Breast epithelium (tissue), 4 donors: ENCODE measurements at places on chromosomes 6 and 20. TPM values are rescaled to one million over a fixed set of nuclear protein-coding genes. Genes with fewer than 3 reads are reported as not detected.

The KHDC1 gene
- total RNA-seq: 0.32 TPM

The TENT5A gene
- 25.9 TPM for total RNA-seq

DNA sequence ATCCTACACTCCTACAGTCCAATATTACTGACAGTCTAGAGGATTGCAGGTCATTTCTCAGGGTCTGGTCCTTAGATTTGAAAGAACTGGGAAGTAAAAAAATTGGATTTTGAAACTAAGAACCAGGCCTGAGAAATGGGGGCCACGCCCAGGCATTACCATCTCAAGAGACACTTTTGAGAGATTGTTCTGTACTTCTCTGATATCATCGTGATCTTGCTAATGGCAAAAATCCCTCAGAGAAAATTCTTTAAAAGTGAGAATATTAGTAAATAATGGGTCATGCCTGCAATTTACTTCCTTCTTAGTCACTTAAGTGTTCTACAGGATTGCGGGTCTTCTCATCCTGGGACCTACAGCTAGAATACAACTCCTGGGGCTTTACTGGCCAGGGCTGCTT is 42.0 kb upstream of the HIVEP1 start:
- H3K4me1 ChIP-seq: no peaks in the 10 kb centered on the region
- H3K4me3 ChIP-seq: no peak overlapping the region
- DNase-seq: no peak
- no peaks in the 10 kb centered on the region for H3K36me3 ChIP-seq
- no peaks in the 10 kb centered on the region for H3K27me3 ChIP-seq
- no peak overlapping the region for H3K27ac ChIP-seq

The ID1 gene
- 156 TPM for total RNA-seq

The LST1 gene
- total RNA-seq: 9.8 TPM

DNA sequence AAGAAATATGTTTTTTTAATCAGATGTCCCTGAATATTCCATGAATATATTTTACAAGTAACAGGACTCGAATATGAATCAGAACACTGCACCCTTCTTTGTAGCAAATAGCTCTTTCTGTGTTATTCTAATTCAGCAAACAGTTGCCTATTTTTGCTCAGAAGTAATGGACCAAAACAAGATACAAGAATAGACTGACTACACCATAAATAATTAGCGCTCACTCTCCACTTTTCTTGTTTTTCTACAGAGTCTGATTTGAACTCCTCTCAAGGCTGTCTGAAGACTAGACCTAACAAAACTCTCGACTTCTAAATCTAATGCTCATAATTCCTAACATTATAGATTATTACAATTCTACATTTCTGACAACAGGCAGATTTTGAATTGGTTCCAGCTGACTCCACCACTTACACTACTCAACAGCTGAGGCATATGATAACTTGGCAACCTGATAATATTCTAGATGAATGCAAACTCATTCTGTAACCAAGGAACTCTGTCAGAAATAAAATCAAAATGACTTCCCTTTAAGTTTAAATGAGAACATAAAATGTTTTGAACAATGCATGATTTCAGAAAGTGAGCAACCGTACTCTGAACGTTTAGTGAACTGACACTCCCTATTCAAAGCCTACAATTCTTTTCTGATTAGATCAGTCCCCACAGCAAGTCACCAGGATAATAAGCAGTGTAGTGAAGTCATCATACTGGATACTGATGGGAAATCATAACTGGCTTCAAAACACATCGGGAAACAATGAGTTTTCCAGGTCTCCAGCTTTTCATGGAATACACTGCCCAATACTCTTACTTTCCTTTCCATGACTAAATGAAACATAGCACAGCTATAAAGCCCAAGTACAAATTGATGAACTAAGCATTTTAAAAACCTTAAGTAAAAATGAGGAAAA is 114.2 kb upstream of the BEND6 start:
- no peak overlapping the region for H3K4me3 ChIP-seq
- no peaks in the 10 kb centered on the region for H3K4me1 ChIP-seq
- DNase-seq: no peak
- peaks cover 4% of the 10 kb centered on the region for H3K27me3 ChIP-seq
- H3K36me3 ChIP-seq: no peaks in the 10 kb centered on the region

The NKX2-4 gene
- total RNA-seq: not detected
